ENCODE measurements at places on chromosomes 16 and 17.

- DNase-seq = no peak
Measured at GRCh38 chr17:29157310-29157709, 22.9 kb downstream of the MYO18A start.

DNA sequence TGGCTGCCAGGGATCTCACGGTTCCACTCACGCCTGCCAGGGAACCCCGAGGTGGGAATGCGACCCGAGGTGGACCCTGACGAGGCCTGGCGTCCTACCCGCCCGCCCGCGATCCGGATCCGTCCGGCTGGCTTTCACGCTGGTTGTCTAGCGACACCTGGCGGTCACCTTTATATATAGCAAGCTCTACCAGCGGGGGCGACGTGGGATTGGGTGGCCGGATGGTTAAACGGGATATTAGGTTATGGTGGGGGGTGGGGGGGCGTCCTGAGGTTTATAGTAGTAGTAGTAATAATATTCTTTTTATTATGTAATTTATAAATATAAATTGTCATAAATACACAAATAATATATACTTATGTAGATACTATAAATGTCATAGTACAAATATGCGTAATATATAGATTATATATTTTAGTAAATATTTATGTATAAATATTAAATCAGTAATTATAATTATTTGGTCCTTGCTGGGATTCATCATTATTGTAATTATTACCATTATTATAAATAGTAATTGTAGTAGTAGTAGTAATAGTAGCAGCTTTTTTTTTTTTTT, 136.9 kb downstream of the KCNJ12 start:
- DNase-seq = peak; percentile 64

- DNase-seq = no peak
Measured at GRCh38 chr17:34369571-34369970, 6.5 kb upstream of the CCL1 start.

GRCh38 chr17:11461993-11462548, 136.2 kb upstream of the DNAH9 start:
- no peak for DNase-seq

- no peak for DNase-seq
Measured at GRCh38 chr17:32498391-32498790, 11.6 kb downstream of the CDK5R1 start.

- DNase-seq = no peak
Measured at GRCh38 chr17:16439811-16440351, 24.5 kb downstream of the TRPV2 start.

DNA sequence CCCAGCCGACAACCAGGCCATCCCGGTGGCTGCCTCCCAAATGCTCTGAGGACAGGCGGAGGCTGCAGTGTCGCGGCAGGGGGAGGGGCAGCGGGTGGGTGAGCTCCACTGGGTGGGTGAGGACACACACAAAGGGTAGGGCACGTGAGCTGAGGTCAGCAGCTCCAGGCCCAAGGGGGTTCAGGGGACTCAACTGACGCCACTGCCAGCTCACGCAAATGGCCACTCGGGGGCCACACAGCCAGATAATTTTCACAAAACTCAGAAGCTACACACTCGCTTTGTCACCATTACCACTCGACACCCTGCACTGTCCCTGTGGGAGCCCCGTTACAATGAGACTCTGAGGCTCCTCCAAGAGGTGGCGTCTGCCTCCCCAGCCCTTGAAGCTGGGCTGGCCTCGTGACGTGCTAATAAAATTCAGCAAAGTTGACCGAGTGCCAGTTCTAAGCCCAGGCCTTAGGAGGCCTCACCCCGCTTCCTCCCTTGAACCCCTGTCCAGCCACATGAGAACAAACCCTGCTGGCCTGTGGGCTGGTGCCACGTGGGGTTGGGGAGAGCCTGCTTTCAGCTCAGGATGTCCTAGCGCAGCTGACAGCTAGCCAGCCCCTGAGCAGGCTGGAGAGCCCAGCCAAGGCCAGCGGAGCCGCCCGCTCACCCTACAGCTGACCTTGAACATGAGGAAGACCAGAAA, 56.9 kb downstream of the RMI2 start:
- DNase-seq = no peak

- no peak for DNase-seq
Measured at GRCh38 chr17:49995055-49995738, at the start of gene DLX3. DLX3 (minus strand) TSS chr17:49995224; CDS start chr17:49994998, 226 bp downstream.

DNA sequence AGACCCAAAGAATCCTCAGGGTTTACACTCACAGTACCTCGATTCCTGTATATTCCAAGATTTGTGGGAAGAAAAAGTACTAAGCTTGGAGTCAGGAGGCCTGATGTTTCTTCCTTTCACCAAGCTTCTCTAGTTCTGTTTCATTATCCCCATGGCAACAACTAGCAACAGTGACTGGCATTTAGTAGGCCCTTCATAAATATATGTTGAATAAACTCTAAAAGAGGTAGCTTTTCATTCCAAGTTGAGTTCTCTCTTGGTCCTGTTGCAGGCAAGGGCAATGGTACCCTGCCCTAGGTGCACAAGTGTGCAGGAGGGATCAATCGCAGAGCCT, 527 bp upstream of the UBE2Z start:
- no peak for DNase-seq

DNA sequence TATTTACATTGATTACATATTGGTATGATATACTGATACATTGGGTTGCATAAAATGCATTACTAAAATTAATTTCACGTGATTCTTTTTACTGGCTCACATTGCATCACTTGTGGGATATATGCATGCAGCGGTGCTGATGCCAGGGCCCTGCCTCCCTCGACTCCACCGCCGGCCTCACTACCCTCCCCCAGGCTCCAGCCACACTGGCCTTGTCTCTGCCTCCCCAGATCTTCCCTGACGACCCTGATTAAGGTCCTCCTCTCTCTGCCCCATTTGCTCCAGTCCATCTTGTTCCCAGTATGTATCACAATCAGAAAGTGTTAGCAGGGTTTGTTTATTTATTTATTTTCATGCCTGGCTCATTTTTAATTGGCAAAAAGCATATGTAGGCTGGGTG, 306.8 kb downstream of the FOXL1 start:
- no peak for DNase-seq

DNA sequence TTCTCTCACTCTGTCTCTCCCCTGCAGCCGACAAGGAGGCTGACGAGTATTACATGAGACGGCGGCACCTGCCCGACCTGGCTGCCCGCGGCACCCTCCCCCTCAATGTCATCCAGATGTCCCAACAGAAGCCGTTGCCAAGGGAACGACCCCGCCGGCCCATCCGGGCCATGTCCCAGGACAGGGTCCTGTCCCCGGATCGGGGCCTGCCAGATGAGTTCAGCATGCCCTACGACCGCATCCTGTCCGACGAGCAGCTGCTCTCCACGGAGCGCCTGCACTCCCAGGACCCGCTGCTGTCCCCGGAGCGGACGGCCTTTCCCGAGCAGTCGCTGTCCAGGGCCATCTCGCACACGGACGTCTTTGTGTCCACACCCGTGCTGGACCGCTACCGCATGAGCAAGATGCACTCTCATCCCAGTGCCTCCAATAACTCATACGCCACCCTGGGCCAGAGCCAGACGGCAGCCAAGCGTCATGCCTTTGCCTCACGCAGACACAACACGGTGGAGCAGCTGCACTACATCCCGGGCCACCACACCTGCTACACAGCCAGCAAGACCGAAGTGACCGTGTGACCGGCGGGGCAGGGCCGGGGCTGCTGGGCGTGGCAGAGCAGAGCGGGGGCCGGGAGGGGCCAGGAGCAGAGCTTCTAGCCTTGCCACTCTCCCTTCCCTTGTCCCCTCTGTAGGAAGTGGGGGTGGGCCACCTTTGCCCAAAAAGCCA, 40.4 kb upstream of the DNAH9 start:
- no peak for DNase-seq

GRCh38 chr17:77425791-77426641, 285.2 kb downstream of the SEC14L1 start:
- DNase-seq = no peak

DNA sequence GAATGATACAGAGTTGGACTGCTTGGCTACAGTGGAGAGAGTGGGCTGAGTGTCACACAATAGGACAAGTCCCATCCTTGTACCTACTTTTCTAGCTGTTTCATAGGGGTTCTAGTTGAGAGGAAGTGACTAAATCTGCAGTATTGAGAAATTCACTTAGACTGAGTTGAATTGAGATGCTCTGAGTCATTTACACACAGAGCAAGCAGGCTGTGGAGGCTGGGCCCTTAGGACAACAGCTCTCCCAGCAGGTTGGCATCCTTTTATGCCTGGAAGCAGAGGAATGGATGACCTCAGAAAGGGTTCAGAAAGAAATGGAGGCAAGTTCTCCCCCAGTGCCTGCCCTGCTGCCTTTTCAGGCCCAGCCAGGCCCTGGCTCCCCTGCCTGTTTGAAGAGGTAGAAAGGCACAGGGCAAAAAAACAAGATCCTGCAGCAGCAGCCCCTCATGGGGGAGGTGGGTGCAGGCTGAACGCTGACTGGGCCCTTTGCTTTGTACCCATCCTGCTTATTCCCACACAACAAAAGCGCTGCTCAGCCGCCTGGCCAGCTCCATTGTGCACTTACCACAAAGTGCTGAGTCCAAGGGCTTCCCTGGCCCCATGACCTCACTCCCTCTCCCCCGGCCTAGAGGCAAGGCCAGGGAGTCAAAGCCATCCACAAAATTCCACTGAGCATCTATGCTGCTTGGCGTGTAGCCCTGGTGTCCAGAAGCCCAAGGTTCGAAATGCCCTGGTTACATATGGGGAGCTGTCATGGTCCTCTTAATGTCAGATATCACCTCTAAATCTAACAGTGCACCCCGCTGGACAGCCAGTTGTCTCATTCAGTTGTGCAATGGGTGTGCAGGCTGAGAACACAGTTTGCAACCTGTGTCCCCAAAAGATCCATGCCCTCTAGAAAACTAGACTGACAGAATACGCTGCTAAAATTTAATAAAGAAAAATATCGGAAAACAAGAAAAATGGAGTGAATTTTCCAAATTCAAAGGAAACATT, 5.4 kb upstream of the CRYBA1 start:
- DNase-seq = no peak

DNA sequence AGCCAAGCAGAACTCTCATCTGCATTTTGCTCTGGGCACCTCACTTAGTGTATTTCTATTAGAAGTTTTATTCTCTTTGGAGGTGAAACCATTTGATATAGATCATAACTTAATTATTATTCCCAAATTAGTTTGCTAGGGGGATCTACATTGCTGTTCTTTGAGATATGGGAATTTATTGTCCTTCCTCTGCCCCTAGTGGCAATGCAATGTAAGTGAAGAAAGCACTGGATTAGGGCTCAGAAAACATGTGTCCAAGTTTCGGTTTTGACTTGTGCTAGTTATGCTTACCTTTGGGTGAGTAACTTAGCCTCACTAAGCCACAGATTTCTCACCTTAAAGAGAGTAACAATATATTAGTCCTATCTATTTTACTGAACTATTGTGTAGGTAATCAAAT, 2.9 kb downstream of the KRT39 start:
- no peak for DNase-seq

- DNase-seq = no peak
Measured at GRCh38 chr17:29143894-29144293, 36.3 kb downstream of the MYO18A start.

GRCh38 chr16:22366889-22367288, 7.5 kb downstream of the CDR2 start:
- no peak for DNase-seq

GRCh38 chr16:27721531-27722181, 171.7 kb downstream of the KATNIP start:
- no peak for DNase-seq

- no peak for DNase-seq
Measured at GRCh38 chr17:30472238-30472890, 4.8 kb upstream of the GOSR1 start.

DNA sequence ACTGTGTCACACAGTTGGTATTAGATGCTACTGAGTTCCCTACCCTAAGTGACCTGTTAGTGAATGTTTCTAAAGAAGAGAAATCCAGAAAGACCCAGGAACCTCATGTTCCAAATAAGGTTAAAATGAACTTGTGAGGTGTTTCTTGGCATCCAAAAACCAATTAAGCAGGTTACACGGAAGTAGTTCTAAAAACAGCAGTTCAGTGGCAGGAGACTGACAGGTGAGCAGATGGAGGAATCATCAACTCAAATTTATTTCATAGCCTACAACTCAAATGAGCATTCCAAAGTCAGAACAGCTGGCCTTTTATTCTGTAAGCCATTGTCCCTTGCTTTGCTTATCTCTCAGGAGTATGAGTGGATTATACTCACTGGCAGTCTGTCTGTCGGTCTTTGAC, 188.3 kb downstream of the IRX3 start:
- no peak for DNase-seq

All from stimulated activated CD4-positive, alpha-beta T cell treated with anti-CD3 and anti-CD28 coated beads, Interleukin-1b, Interleukin-23, amount 100 ng/mL, for 24 hours (primary cell).